ENCODE measurements at places on chromosomes 1 and 21.
A peak's percentile ranks its signal among the peaks of the same experiment; 100 is the strongest.

- DNase-seq, result no peak
These were observed 487.9 kb downstream of the NPHP4 start for GRCh38 chr1:5504364-5504740.

DNA sequence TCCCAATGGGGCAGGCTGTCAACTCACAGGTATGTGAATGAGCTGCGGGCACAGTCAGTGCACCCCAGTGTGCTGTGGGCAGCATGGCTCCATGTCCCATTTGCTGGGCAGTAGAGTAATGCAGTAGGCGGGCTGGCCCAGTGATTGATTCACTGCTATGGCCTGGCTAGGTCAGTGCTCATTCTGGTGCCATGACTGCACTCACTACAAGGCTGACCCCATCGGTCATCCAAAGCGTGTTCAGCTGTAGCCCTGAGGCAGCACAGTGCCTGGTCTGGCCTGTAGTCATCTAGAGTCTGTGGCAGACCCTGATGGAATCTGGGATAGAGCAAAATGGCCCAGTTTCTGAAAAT, 7.4 kb downstream of the HYI start:
- no peak for DNase-seq

GRCh38 chr1:108179018-108179417, 21.1 kb downstream of the SLC25A24 start:
- DNase-seq, result no peak

DNA sequence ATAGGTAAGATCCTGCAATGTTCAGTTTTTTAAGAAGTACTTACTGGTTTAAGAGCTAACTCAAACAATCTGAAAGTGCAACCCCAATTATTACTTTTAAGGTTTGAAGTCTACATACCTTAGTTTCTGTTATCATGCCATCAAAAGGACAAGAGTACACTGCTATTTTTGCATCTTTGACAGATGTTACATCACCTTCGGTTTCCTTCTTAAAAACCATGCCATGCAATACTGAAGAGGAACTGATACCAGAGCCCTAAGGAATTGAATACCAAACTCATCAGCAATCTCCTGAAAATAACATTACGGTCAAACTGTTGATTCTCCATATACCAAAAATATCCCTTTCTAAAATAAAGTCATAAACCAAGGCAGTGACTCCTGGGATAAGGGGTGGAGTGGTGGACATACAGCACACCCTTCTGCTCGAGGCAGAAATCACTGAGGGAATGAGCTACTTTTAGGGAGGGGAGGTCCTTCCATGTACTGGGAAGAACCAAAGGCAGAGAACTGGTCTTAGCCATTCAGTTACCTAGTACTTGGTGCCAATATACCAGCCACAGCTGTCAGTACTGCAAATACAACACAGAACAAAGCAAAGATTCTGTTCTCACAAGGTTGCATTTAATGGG, 8.5 kb downstream of the CCT8 start:
- no peak for DNase-seq

- DNase-seq, result no peak
These were observed 18.3 kb upstream of the ALPL start for GRCh38 chr1:21490774-21491487.

GRCh38 chr1:77831566-77831965, 52.1 kb downstream of the MIGA1 start:
- no peak for DNase-seq

- peak; percentile 22 for DNase-seq
These were observed 30.1 kb upstream of the PARP1 start for GRCh38 chr1:226438007-226438406.

GRCh38 chr1:12552111-12552888, 65.7 kb downstream of the DHRS3 start:
- no peak for DNase-seq

- no peak for DNase-seq
These were observed 139.5 kb downstream of the GLIS1 start for GRCh38 chr1:53599481-53599880.

- no peak for DNase-seq
These were observed 65.9 kb downstream of the CLIC6 start for GRCh38 chr21:34734696-34735095.
